Inflammatory macrophage treated with lipopolysaccharide for 4 hours (primary cell): ENCODE measurements at places on chromosomes 3 and 15.

DNA sequence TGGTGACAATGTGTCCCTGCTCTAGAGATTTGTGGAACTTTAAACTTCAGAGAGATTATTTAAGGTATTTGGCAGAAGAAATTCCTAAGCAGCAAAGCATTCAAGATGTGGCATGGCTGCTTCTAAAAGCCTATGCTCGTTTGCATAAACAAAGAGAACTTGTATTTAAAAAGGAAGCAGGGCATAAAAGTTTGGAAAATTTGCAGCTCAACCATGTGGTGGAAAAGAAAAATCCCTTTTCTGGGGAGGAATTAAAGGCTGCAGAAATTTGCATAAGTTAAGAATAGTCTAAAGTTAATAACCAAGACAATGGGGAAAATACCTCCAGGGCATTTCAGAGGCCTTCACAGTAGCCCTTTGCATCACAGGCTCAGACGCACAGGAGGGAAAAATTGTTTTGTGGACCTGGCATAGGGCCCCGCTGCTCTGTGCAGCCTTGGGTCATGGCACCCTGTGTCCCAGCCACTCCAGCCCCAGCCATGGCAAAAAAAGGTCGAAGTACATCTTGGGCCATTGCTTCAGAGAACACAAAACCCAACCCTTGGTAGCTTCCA lies 1109.1 kb downstream of the OTOL1 start:
- no peak for DNase-seq

- DNase-seq, result peak; percentile 99
Observed at GRCh38 chr15:75104804-75105557, 81.6 kb downstream of the PPCDC start.

- DNase-seq, result no peak
Observed at GRCh38 chr3:130729154-130729553, 17.5 kb downstream of the PIK3R4 start.

- DNase-seq, result no peak
Observed at GRCh38 chr3:110811050-110811449, 260.6 kb upstream of the NECTIN3 start.

GRCh38 chr3:25294169-25294805 lies 133.8 kb upstream of the RARB start:
- no peak for DNase-seq

DNA sequence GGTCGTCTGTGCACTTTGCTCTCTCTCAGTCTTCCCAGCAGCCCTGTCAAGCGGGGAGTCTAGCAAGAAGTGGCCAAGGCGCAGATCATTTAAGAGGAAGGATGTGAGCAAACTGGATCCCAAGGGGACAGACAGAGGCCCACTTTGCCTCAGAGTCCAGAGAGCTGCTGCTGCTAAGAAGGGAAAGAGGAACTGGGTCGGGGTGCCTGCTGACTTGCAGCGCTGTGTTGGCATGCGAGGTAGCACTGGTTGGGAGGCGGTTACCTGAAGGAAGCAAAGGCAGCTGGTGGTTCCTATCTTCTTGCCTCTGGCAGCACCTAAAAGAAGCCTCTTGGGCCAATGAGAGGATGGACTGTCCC lies 28.1 kb downstream of the SMAD3 start:
- DNase-seq, result peak; percentile 73

- no peak for DNase-seq
Observed at GRCh38 chr15:29003191-29003839, 117.5 kb downstream of the APBA2 start.

GRCh38 chr3:162525066-162525742 lies 1028.6 kb downstream of the OTOL1 start:
- no peak for DNase-seq

DNA sequence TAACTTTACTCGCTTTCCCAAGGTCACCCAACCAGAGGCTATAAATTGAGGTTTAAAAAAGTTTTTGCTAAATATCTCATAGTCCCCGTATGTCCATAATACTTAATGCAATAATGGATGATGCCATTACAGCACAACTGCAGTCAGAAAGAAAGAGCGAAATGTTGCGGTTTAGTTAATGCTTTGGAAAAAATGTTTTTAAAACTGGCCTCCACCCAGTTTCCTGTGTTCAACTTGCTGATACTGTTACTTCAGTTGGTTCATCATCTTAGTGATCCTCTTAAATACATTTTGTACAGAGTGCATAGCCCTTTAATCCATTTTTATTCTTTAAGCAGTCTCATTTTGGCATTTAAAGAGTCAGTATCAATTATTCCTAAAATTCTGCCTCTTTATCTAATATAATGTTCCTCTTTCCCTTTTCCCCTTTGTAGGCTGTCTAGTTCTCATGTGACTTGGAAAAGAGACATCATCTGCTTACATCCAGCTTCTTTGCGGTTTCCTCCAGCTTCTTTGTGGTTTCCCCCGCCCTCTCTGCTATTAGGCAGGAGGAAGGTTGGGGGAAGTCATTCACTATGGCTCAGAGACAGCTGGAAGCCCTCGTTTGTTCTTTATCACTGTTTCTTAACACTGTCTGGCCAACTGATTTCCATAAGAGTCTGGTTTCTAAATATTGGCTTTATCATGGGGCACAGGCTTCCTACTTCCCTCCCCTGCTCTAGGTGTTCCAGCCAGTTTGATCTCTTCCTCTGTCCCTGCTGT lies 154.3 kb downstream of the GOLIM4 start:
- DNase-seq, result peak; percentile 94
